Lower lobe of right lung (tissue), 2 donors: ENCODE measurements at places on chromosomes 7 and 10. TPM values are rescaled to one million over a fixed set of nuclear protein-coding genes. Genes with fewer than 3 reads are reported as not detected.

Gene HSPA12A
- 8.8 TPM for total RNA-seq

Gene DNAJC12
- 1.5 TPM for total RNA-seq

- no peak for DNase-seq
Observed at GRCh38 chr7:77759294-77759889, 38.8 kb downstream of the TMEM60 start.

GRCh38 chr7:14851610-14852009 lies 50.9 kb downstream of the DGKB start:
- DNase-seq = no peak

DNA sequence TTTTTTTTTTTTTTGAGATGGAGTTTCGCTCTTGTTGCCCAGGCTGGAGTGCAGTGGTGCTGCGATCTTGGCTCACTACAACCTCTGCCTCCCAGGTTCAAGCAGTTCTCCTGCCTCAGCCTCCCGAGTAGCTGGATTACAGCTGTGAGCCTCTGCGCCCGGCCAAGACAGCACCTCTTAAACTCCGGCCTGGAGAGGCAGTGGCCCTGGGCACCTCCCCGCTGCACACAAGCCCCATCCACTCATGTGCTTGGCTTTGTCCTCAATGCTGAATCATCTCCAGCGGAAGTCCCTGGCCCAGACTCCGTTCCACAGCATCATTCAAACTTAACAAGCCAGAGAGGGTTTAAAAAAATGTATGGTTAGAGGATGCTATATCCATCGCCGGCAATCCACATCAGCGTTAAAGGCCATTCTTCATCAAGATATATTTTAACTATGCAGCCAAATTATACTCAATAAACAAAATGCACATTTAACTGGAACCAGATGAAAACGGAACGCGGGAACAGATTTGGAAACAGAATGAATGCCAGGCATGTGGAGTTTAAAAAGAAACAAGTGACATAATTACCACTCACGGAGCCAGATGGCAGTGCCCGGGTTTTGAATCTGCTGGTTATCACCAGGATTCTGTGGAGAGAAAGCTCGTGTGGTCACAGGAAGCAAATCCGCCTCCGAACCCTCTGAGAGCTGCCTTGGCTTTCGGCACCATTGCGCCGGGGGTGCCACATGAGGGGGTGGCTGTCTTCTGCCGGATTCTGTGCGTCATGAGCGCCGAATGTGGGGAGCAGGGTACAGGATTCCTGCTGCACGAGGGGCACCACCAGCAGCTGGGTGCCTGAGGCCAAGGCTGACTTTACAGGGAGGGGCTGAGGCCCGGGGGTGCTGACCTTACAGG lies 45.6 kb upstream of the CFAP46 start:
- peak; percentile 40 for DNase-seq

GRCh38 chr7:29764227-29764626 lies 42.1 kb upstream of the WIPF3 start:
- DNase-seq = no peak
